ENCODE measurements at places on chromosomes 5 and 9.

DNA sequence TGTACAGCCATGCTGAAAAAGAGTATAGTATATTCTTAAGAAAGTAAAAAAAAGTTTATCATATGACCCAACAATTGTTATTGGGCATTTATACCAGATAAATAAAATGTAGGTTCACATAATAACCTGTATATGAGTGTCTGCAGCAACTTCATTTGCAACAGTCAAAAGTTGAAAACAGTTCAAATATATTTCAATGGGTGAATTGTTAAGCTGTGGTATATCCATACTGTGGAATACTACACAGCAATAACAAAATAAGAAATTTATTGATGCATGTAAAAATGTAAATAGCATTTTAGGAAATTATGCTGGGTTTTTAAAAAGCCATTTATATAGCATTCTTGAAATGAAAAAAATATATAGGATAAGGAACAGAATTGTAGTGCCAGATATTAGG, 1420.1 kb upstream of the ACO1 start:
- DNase-seq: no peak

DNA sequence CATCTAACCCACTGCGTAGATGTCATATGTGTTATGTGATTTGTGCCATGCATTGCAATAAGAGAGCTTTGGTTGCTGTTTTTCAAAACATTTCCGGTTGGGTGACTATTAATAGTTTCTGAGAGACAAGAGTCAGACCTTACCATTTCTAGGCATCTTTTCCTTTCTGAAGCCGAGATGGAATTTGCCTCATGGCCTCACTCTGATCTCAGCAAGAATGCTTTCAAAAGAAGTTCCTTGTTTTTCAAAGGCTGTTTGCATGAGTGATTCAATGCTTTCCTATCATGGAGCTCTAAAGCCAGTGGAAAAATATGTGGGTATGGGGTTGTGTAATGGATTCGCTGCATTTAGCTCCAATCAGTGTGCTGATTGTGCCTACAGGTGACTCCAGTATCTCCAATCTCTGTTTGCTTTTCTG, 203.1 kb upstream of the PPP1R2B start:
- no peak for DNase-seq

DNA sequence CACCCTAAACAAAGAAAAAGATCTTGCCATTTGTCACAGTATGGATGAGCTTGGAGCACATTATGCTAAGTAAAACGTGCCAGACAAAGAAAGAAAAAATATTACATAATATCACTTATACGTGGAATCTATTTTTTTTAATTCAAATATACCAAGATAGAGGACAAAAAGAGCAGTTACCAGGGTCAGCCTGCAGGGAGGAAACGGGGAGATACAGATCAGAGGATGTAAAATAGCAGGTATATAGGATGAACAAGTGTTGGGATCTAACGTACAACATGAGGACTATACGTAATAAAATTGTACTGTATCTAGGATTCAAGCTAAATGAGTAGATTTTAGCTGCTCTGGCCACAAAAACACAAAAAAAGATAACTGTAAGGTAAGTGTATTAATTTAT, 247.5 kb downstream of the TMEM161B start:
- no peak for DNase-seq

DNA sequence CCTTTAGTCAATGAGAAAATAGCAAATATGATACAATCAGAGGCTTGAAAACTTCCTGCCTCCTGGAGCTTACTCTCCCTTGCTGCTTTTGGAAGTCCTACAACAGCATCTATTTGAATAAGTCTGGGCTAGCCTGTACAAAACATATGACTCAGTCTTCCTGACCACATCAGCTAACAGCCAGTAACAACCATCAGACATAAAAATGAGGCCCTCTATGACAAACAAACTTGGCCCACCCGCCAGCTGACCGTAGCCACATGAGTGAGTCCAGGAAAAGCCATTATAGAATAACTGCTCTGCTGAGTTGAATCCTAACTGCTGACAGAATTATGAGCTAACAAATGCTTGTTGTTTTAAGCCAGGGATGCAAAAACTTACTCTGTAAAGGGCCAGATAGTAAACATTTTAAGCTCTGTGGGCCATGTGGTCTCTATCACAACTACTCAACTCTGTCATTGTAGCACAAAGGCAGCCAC, 347.6 kb downstream of the PTPRD start:
- DNase-seq: no peak

GRCh38 chr9:89213396-89213880, 34.8 kb upstream of the SHC3 start:
- DNase-seq: no peak

Data from stimulated activated CD4-positive, alpha-beta T cell treated with anti-CD3 and anti-CD28 coated beads, Interleukin-12 subunit alpha, Interleukin-12 subunit beta, amount 100 ng/mL, for 24 hours (primary cell).